Activated CD4-positive, alpha-beta T cell treated with anti-CD3 and anti-CD28 coated beads, Interleukin-2, amount 50 U/mL, for 24 hours (primary cell): ENCODE measurements at places on chromosomes 4 and X.

GRCh38 chrX:17860811-17861488, at the start of gene RAI2:
Gene RAI2 (minus strand): TSS chrX:17861298. CDS start chrX:17802010, 59,288 bp downstream.
- DNase-seq = no peak

DNA sequence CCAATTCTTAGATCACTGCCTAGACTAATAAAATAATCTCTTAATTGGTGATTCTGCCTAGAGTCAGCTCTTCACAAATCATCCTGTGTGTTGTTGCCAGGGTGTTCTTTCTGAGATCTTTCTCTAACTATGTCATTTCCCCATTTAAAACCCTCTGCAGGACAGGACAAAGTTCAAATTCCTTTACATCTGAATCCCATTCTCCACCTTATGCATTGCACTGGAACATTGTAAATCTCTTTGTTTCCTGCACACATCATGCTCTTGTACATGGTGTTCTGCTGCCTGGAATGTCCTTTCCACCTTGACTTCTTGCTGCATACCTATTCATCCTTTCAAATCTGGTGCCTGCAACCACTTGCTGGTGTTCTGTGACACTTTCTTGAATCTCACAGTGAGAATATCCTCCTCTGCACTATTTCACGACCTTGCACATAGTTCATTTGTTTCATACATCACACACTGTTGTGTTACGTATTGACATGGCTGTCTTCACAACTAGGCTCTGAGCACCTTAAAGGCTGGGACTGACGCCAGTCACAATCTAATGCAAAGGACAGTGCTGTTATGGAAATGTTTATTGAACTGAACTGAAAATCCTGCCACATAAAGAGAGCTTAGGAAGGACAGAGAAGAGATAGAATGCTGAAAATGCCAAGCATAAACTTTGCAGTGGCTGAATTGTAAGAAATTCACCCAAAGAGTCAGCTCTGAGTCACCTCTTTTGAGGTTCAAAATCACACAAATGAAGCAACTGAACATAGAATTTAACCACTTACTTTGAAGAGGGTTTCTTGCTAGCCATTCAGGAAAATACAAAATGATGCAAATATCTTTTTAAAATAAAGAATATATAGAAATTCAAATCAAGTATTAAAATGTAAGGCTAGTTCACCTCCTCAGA, 26.4 kb upstream of the SMIM14 start:
- no peak for DNase-seq

DNA sequence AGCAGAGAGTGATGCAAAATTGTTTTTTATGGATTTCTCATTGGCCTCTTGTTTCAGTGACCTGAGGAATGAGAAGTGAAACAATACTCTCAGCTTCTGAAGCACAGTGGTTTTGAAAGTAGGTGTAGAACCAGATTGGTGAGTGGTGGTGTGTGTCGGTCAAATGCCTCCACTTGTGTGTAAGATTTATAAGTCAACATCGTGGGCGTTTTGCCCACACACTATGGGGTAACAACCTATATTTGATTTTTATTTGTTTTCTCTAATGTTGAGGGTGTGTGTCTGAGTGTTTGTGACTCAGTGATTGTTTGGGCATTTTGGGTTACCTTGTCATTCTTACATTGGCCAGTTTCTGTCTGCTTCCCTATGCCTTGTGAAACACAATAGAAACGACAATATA, 23.3 kb downstream of the ADGRL3 start:
- DNase-seq = no peak

DNA sequence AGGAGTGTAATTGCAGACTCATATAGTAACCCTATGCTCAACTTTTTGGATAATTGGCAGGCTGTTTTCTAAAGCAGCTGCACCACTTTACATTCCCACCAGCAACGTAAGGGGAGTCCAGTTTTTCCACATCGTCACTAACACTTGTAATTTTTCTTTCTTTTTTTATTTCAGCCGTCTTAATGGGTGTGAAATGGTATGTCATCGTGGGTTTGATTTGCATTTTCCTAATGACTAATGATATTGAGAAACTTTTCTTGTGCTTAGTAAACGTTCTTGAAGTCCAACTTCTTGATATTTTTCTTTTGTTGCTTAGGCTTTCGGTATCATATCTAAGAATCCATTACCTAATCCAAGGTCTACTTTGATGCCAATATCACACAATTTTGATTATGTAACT, 95.3 kb upstream of the IL1RAPL1 start:
- no peak for DNase-seq

DNA sequence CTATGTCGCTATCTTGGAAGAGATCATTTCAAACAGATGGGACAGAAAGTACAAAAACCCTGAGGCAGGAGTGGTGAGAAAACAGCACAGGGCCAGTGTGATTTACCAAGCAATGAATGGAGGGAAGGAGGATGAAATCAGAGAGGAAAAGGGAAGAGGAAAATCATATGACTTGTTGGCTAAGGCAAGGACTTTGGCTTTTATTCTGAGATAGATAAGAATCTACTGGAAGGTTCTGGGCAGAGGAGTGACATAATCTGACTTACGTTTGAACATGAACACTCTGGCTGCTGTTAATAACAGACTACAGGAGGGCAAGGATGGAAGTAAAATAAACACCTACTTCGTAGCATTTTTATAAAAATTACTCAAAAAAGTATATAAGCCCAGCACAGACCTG, 207.8 kb upstream of the SLC7A11 start:
- DNase-seq = no peak

GRCh38 chr4:84879651-84880200, 86.8 kb downstream of the WDFY3 start:
- no peak for DNase-seq

GRCh38 chrX:38799995-38800580, 1.2 kb upstream of the MID1IP1 start:
- no peak for DNase-seq

DNA sequence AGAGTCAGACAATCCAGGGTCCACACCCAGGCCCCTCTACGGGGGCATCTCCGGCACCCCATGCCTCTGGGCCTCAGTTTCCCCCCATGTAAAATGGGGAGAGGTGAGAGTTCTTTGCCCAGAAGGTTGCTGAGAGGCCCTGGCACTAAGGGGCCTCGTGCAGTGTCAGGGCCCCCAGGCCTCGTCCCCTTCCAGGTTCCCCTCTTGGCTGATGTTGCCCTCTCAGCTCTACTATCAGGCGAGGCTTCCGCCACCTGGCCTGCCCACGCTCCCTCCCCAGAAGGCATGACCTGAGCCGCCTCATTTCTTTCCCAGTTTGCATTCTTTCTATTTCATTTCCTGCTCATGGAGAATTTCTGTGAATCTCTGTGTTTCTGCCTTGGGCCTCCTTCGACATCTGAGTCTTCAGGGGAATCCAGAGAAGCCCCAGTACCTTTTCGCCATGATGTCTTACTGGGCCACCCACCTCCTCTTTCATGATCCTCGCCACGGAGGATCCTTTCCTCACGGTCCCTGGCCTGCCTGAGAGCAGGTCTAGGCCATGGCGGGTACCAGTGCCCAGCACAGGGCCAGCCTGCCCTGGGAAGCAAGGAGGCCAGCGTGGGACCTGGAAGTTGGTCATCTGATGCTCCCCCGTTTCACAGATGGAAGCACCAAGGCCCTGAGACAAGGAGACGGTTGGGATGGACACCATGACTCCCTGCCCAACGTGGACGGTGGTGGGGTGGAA, 21.9 kb upstream of the MRFAP1 start:
- DNase-seq = no peak

DNA sequence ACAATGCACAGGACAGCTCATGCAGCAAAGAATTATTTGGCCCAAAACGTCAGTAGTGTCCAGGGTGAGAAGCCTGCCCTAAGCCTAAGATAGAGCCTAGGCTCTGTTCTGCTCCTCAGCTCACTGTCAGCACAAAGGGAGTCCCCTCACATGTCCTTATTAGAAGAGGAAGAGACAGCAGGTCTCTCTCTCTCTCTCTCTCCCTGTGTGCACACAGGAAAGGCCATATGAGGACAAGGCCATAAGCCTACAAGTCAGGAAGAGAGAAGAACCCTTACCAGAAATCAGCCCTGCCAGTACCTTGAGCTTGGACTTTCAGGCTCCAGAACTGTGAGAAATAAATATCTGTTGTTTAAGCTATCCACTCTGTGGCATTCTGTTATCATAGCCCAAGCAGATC, 20.4 kb downstream of the FAM184B start:
- DNase-seq = no peak

DNA sequence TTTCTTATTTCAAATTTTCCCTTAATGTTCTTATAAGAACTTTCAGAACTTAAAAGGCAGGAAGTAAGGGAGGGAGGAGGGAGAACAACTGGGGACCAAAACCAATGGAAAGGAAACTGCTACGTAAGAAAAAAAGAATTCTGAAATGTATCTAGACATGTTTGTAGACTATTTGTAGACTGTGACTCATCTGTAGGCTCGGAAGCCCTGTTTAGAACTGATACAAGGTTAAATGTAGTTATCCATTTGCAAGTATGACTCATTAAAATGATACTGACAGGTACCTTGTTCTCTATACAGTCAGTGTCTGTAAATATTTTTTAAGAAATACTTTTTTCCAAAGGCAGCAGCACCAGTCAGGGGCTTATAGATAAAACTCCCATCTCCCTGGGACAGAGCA, 202.0 kb downstream of the DHX15 start:
- DNase-seq = no peak
